ENCODE measurements at places on chromosomes 4 and X. TPM values are rescaled to one million over a fixed set of nuclear protein-coding genes. Genes with fewer than 3 reads are reported as not detected.

DNA sequence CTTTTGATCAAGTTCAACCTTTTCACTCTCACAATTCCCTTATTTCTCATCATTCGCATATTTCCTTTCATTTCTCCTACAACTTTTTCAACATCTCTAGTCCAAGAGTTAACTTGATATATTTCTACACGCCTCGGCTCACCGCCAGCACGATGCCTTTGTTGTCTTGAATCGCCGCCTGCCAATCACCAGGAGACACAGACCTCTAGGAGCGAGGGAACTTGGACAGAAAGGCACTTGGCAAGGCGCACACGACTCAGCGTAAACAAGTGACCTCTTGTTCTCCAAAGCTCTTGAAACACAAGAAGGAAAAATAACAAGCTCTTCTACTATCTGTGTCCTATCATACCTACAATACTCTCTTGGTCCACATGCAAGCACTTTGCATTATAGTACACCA, 27.1 kb upstream of the RBMX start:
- no peaks in the 10 kb centered on the region for H3K27me3 ChIP-seq
- H3K4me1 ChIP-seq = peaks cover 10% of the 10 kb centered on the region
- H3K36me3 ChIP-seq = no peaks in the 10 kb centered on the region
- H3K4me3 ChIP-seq = no peak overlapping the region

GRCh38 chr4:118765399-118765798, 70.5 kb downstream of the SEC24D start:
- DNase-seq = no peak
- H3K36me3 ChIP-seq = no peaks in the 10 kb centered on the region
- no peak overlapping the region for H3K27ac ChIP-seq

RASSF6 gene
- 1.1 TPM for total RNA-seq

DNA sequence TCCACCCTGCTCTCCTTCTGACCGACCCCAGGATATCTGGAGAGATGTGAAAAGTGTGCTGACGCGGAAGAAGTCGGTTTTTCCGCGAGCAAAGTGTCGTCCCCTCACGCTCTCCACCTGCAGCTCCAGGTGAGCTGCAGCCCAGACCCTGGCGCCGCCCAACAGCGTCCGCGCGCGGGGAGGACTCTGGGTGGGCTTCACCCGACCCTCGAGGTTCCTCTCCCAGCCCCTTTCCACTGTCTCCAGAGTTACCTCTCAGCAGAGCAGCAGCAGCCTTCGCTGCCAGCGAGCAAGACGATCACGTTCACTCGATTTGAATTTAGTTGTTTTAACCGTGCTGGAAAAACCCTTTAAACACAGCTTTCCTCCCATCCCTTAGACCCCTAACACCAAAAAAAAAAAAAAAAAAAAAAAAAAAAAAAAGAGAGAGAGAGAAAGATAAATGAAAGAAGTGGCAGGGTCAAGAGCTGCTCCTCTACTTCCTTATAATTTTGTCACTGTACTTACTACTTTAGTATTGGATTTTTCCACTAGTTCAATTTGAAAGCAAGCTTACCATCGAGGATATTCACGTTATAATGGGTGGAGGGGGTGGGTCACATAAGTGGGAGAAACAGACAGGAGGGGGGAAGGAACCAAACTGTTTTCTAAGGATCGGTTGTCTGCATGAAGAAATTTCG, 758 bp upstream of the NR3C2 start:
- H3K4me3 ChIP-seq = peak overlapping the region; percentile 95
- peaks cover 10% of the 10 kb centered on the region for H3K27me3 ChIP-seq
- no peak for DNase-seq
- H3K27ac ChIP-seq = peak overlapping the region; percentile 92
- no peaks in the 10 kb centered on the region for H3K36me3 ChIP-seq

DNA sequence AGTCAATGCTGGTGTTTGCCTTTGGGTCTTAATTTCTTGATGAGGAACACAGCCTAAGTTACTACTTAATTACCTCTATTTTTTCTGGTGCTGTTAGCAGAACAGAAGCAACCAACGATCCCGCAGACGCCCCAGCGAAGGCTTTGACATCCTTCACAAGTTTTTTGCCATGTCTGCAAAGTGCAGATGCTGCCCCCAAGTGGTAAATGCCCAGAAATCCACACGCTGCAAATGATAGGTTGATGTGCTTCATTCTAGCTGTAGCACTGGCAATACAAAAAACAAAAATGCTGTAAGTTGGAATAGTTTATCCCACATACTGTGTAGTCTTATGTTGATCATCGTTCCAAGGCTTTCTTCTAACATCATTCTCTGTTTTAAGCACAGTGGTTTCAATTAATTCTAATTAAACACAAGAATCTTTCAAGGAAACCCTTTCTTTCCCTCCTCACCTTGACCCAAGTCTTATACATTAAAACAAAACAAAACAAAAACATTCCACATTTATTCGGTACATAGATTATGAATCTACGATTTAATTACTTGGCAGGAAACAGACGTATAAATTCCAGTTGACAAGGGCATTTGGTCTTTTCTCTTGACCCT, 1.2 kb downstream of the PNPLA4 start:
- H3K27me3 ChIP-seq = no peaks in the 10 kb centered on the region
- H3K4me1 ChIP-seq = peaks cover 15% of the 10 kb centered on the region
- no peak overlapping the region for H3K4me3 ChIP-seq

- H3K27me3 ChIP-seq = no peaks in the 10 kb centered on the region
- H3K4me1 ChIP-seq = no peaks in the 10 kb centered on the region
- no peak for DNase-seq
- H3K4me3 ChIP-seq = no peak overlapping the region
- no peaks in the 10 kb centered on the region for H3K36me3 ChIP-seq
- H3K27ac ChIP-seq = no peak overlapping the region
These were observed 50.6 kb downstream of the ZNF157 start for GRCh38 chrX:47420962-47421361.

- H3K4me3 ChIP-seq = no peak overlapping the region
- DNase-seq = no peak
- no peak overlapping the region for H3K27ac ChIP-seq
- H3K27me3 ChIP-seq = no peaks in the 10 kb centered on the region
These were observed 41.9 kb downstream of the MAMLD1 start for GRCh38 chrX:150405006-150405405.

DNA sequence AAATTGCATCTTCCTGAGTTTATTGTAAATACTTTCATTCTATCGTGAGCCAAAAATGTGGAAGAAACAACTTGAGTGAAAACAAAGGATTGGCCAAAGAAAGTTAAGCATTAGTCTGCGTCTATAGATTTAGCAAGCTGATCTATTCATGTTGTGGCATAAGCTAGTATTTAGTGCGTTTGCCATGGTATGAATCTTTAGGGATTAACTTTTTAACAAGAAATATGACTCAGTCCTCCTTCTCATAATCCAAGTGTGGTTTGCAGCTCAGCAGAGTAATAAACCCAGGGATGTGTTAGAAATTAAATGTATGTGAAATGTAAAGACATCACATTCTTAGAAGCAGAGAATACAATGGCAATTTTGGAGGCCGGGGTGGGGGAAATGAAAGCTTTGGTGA, 1110.9 kb downstream of the NLGN4X start:
- no peak overlapping the region for H3K27ac ChIP-seq
- H3K27me3 ChIP-seq = no peaks in the 10 kb centered on the region
- no peak for DNase-seq
- H3K4me1 ChIP-seq = no peaks in the 10 kb centered on the region

DNA sequence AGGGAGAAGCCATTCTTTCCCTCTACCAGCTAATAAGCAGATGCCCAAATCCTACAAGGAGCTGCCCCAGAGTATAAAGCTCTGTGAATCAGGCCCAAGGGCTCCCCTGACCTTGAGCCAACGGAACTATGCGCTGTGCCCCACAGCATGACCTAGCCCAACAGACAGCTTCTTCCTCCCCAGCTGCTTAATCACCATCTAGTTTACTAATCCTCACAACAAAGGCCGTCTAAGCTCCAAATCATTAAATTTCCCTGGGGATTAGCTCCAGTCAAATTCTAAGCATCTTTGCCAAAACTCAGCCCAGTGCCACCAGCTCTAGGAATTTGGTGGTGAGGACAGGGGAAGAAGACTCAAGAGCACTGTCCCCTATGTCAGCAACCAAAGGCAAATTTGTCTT, 113.1 kb downstream of the SHROOM4 start:
- H3K36me3 ChIP-seq = no peaks in the 10 kb centered on the region
- no peak for DNase-seq
- H3K27me3 ChIP-seq = no peaks in the 10 kb centered on the region
- H3K4me1 ChIP-seq = no peaks in the 10 kb centered on the region

DNA sequence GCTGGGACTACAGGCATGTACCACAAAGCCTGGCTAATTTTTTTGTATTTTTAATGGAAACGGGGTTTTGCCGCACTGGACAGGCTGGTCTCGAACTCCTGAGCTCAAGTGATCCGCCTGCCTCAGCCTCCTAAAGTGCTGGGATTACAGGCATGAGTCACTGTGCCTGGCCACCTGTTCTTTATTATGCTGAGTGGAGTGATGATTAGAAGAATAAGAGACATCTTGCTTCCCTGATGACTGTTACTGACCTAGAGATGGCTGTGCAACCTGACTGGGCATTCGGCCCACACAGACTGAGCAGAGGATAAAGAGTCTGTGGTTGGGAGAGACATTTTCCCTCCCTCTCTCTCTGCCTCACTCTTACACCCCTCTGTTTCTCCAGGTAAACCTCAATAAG, 56.7 kb downstream of the SPINK2 start:
- no peak overlapping the region for H3K27ac ChIP-seq
- no peak overlapping the region for H3K4me3 ChIP-seq
- DNase-seq = no peak
- H3K27me3 ChIP-seq = no peaks in the 10 kb centered on the region

- no peaks in the 10 kb centered on the region for H3K36me3 ChIP-seq
- H3K27me3 ChIP-seq = no peaks in the 10 kb centered on the region
- H3K4me1 ChIP-seq = peaks cover 61% of the 10 kb centered on the region
- H3K27ac ChIP-seq = peak overlapping the region; percentile 34
These were observed 70.2 kb upstream of the BCOR start for GRCh38 chrX:40167850-40168479.
